CD8-positive, alpha-beta T cell (primary cell): ENCODE measurements at places on chromosomes 5 and 9.

DNA sequence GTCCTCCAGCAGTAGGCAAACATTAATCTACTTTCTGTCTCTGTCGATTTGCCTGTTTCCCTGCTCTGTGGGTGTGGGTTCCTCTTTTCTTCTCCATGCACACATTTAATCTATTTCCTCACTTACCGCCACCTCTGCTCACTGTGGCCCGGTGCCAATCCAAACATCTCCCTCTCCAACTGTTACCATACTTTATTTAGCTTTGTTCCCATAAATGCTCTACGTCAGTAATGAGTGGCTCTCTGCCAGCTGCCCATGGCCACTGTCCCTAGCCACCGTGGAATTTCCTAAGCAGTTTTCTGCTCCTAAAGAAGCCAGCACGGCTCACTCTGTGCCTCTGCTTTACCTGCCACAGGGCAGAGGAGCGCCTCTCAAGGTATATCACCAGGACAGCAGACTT lies 19.5 kb upstream of the GOLPH3 start:
- no peak for DNase-seq

DNA sequence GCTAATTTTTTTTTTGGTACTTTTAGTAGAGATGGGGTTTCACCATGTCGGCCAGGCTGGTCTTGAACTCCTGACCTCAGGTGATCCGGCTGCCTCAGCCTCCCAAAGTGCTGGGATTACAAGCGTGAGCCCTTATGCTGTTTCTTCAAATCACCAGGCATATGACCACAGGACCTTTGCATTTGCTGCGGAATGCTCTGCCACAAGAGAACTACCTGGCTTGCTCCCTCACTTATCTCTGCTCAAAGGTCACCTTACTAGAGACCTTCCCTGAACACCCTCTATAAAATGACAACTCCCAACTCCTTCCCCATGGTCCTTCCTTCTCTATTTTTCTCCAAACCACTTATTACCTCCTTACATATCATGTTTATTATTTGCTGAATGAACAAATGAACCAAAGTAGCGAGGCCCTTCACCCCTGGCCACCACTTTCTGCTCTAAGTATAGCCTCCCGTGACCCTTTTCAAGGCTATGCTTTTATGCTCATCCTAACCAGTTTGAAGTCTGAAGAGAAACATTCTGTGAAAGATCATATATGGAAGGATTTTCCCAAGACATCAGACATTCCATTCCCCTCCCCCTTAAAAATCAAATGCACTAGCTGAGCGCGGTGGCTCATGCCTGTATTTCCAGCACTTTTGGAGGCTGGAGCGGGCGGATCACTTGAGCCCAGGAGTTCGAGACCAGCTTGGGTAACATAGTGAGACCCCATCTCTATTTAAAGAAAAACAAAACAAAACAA lies 1.3 kb downstream of the ZER1 start:
- no peak for DNase-seq

GRCh38 chr5:130282049-130282448 lies 377.8 kb downstream of the CHSY3 start:
- DNase-seq = no peak

DNA sequence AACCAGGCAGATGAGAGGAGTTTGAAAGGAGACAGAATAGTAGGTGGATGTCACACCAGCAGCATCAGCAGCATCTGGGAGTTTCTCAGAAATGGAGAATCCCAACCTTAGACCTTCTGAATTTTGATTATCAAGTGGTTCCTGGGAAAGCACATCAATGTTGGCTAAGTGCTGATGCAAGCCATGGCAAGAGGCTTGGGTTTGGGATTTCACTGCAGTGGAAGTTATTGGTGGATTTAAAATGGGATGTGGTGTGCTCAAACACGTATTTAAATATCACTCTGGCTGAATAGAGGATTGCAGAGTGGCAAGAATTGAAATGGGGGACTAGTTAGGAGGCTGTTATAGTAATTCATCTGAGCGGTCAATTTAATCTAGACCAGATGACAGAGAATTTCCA lies 387.8 kb upstream of the WWC1 start:
- no peak for DNase-seq

DNA sequence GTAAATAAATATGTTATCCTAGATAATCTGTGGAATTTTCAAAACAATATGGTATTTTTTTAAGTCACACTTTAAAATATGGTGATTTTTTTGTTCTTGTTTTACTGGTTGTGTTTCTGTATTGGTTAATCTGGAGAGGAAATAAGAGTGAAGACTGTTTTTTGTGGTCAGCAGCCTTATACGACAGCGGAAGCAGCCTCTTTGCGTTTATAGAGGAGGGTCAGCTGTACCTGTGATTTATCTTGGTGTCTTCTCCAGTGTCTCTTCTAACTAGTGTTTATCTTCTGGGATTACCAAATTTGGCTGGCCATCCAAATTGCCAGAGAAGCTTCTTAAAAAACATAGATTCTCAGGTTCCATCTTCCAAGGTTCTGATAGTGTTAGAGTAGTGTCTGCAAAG lies 58.7 kb downstream of the ICE1 start:
- DNase-seq = peak; percentile 35

GRCh38 chr9:110939047-110939446 lies 99.2 kb downstream of the LPAR1 start:
- DNase-seq = no peak

- peak; percentile 99 for DNase-seq
These were observed at the start of gene SPAG8 for GRCh38 chr9:35812025-35812602. Gene SPAG8 (minus strand): TSS chr9:35812262. CDS start chr9:35812147, 115 bp downstream.
